NCI-H2081 treated with DMSO at 0.1 percent for 48 hours (cell line): ENCODE measurements at places on chromosomes 2 and 18.

- DNase-seq = no peak
Measured at GRCh38 chr2:163528640-163529217, 207.1 kb downstream of the FIGN start.

DNA sequence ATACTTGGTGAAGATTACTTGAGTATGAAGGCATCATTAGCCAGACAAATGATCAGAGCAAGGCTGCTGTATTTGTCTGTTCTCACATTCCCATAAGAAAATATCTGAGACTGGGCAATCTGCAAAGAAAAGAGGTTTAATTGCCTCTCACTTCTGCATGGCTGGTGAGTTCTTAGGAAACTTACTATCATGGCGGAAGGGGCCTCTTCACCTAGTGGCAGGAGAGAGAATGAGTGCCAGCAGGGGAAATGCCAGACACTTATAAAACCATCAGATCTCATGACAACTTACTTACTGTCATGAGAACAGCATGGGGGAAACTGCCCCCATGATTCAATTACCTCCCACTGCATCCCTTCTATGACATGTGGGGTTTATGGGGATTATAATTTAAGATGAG lies 452.3 kb downstream of the GALR1 start:
- no peak for DNase-seq

- DNase-seq = no peak
Measured at GRCh38 chr2:136175868-136176267, 57.9 kb upstream of the CXCR4 start.

DNA sequence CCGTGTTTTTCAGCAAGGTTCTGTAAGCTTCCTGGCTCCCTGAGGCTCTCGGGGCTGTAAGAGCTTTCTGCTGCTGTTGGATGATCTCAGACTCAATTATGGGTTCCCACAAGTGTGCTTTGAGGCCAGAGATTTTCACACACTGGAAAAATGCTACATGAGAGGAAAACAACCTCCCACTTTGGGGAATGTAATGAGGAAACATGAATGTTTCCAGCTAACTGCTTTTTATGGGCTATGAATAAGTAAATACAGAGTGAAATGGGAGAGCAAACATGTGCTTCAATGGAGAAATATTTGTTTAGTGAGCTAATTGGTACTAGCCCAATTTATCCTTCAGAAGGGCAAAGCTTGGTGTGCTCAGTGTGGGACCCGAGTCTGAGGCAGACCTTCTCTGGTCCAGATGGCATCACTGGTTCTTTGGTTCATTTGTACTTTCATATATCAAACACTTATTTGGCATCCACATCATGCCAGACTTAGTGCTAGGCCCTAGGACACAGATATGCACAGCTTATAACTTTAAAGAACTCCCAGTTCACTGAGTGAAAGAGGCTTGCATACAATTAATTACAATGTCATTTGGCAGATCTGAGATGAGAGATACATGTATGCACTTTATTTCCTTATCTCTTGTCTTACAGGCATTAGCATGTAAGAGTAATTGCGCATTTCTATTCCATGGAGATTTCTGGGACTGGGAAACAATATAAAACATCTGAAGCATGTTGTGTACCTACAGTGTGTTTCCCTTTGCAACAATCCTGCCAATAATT lies 248.8 kb downstream of the RDH14 start:
- DNase-seq = peak; percentile 87

GRCh38 chr2:23427976-23428375 lies 43.0 kb downstream of the KLHL29 start:
- DNase-seq = no peak
